ENCODE measurements at places on chromosomes 16 and 17. TPM values are rescaled to one million over a fixed set of nuclear protein-coding genes. Genes with fewer than 3 reads are reported as not detected.

- no peaks in the 10 kb centered on the region for H3K4me1 ChIP-seq
- H3K36me3 ChIP-seq = no peaks in the 10 kb centered on the region
- no peak overlapping the region for H3K4me3 ChIP-seq
- DNase-seq = no peak
Measured at GRCh38 chr17:79145548-79145947, 70.9 kb downstream of the ENGASE start.

DNA sequence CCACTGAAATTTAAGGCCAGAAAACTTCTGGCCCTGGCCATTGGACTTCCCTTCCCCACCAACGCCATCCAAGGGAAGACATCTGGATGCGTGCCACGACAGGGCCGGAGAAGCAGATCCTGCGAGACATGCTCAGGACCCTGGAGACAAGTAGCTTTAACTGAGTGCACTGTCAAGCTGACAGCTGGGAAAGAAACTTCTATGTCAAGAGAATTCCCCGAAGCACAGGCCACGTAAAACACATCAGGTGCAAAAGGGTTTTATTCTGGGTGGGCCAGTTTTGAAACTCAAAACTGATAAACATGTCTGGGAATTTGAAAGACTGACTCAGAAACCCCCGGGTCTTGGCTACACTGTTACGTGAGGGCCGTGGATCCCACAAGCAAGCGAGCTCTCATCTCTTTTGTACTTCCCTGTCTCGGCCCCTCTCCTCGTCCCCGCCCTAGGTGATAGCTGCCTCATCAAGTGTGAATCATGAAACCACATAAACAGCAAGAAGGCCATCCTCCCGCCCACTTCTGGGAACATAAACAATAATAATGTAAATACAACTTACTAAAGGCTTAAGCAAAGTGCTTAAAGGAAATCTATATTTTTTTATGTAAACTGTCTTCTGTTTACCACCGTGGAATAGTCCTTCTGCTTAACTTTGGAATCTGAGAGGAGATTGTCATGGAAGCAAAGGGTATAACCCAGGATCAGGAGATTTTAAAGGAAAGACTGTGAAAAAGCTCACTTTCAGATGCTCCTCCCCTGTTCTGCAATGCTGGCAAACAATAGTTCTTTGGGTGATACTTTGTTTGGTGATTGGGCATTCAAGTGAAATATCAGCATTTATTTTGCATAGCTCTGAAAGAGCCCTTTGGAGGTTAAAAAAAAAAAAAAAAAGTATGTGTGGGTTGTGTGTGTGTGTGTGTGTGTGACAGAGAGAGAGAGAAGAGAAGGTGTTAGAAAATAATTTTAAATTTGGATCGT lies 406.0 kb upstream of the MAF start:
- peak; percentile 11 for DNase-seq
- H3K4me1 ChIP-seq = no peaks in the 10 kb centered on the region
- H3K27ac ChIP-seq = no peak overlapping the region
- no peaks in the 10 kb centered on the region for H3K36me3 ChIP-seq
- no peaks in the 10 kb centered on the region for H3K27me3 ChIP-seq
- no peak overlapping the region for H3K4me3 ChIP-seq

- no peaks in the 10 kb centered on the region for H3K36me3 ChIP-seq
- no peak overlapping the region for H3K4me3 ChIP-seq
- no peak for DNase-seq
Measured at GRCh38 chr17:58383892-58384462, 32.0 kb upstream of the SUPT4H1 start.

SOX8 gene
- polyA plus RNA-seq = 0.17 TPM

DNA sequence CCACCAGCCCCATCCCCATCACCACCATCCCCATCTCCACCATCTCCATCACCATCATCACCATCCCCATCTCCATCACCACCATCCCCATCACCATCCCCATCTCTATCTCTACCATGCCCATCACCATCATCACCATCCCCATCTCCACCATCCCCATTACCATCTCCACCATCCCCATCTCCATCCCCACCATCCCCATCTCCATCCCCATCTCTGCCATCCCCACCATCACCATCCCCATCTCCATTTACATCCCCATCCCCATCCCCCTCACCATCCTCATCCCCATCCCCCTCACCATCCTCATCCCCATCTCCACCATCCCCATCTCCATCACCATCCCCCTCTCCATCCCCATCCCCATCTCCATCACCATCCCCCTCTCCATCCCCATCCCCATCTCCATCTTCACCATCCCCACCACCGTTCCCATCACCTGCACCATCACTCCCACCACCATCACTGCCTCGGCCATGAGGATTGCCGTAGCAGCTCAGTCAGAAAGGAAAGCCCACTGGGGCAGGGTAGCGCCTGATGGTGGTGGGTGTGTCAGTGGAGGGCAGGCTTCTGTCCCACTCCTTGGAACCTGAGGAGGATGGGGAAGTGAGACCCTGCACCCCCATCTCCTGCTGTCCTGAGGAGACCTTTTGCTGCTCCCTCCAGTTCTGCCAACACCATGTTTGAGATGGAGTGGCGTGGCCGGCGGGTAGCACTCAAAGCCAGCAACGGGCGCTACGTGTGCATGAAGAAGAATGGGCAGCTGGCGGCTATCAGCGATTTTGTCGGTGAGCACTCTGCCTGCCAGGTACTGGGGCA lies 7.5 kb downstream of the FSCN2 start:
- peaks cover 9% of the 10 kb centered on the region for H3K27me3 ChIP-seq
- no peak for DNase-seq
- no peak overlapping the region for H3K27ac ChIP-seq
- no peak overlapping the region for H3K4me3 ChIP-seq
- no peaks in the 10 kb centered on the region for H3K36me3 ChIP-seq
- no peaks in the 10 kb centered on the region for H3K4me1 ChIP-seq

TEX19 gene
- not detected for polyA plus RNA-seq

BAHCC1 gene
- 2.6 TPM for polyA plus RNA-seq

DNA sequence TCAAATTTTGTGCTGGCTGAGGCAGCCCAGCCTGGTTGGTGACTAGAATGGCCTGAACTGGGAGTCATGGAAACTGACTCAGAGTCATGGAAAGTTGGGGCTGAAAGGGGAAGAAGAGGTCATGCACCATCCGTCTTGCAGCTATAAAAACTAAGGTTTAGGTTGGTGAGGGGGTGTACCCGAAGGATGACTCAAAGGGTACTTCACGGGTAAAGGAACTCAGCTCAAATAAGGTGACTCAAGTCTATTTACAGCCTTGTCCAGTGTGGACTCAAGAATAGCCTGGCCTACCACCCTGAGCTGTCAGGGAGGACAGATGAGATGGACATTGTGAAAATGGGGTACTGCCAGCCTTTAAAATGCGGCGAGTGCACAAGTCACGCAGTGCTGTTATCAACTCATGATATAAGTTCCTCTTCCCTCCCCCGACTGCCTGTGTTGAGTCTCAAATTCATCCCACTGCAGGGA lies 18.6 kb downstream of the CD300LB start:
- H3K36me3 ChIP-seq = no peaks in the 10 kb centered on the region
- no peaks in the 10 kb centered on the region for H3K27me3 ChIP-seq
- no peak overlapping the region for H3K4me3 ChIP-seq
- DNase-seq = no peak
- no peaks in the 10 kb centered on the region for H3K4me1 ChIP-seq
- H3K27ac ChIP-seq = no peak overlapping the region

- no peaks in the 10 kb centered on the region for H3K36me3 ChIP-seq
- H3K4me3 ChIP-seq = no peak overlapping the region
Measured at GRCh38 chr16:87048038-87048729, 269.0 kb downstream of the C16orf95 start.

DNA sequence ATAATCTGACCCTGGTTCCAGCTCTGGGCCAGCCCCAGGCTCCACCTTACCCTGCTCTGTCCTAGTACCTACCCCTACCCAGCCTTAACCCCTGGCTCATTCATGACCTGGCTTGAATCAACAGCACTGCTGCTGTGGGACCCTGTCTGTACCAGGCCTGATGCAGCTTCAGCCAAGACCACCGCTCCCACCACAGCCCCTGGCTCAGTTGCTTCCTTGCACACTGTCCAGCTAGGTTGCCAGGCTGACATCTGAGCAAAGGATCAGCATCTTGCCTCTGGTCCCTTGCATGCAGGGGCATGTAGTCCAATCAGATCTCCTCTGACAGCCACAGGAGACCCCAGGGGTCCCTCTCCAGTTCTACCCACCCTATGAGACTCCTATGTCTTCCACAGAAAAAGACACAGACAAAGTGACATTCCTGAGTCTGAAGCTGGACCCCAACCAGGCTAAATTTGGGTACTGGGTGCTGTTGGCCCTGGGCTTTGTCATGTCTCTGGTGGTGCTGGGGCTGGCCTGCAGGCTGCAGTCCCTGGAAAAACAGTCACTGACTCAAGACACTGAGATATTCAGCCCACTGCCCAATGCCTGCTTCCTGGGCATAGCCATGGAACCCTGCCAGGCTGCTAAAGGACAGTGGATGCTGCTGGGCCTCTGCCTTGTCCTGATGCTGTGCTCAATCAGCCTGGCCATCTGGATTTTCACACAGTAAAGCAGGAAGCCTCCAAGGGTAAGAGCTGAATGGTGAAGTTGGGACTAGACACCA lies 3.9 kb upstream of the KCNH6 start:
- no peaks in the 10 kb centered on the region for H3K27me3 ChIP-seq
- no peaks in the 10 kb centered on the region for H3K4me1 ChIP-seq
- H3K4me3 ChIP-seq = no peak overlapping the region
- no peak for DNase-seq
- H3K27ac ChIP-seq = peak overlapping the region; percentile 85

- no peaks in the 10 kb centered on the region for H3K36me3 ChIP-seq
- DNase-seq = no peak
- no peaks in the 10 kb centered on the region for H3K4me1 ChIP-seq
Measured at GRCh38 chr16:64933885-64934284, 188.0 kb downstream of the CDH11 start.

PRAC2 gene
- not detected for polyA plus RNA-seq

LRRC37A gene
- 0.52 TPM for polyA plus RNA-seq

GRCh38 chr16:83365166-83365565 lies 442.6 kb upstream of the HSBP1 start:
- no peak overlapping the region for H3K27ac ChIP-seq
- H3K4me1 ChIP-seq = no peaks in the 10 kb centered on the region
- no peak overlapping the region for H3K4me3 ChIP-seq
- H3K27me3 ChIP-seq = no peaks in the 10 kb centered on the region
- no peak for DNase-seq
- no peaks in the 10 kb centered on the region for H3K36me3 ChIP-seq

GCGR gene
- polyA plus RNA-seq = 37.2 TPM

TMUB2 gene
- polyA plus RNA-seq = 39.2 TPM

OR1G1 gene
- not detected for polyA plus RNA-seq

EPN3 gene
- 28.7 TPM for polyA plus RNA-seq

DNA sequence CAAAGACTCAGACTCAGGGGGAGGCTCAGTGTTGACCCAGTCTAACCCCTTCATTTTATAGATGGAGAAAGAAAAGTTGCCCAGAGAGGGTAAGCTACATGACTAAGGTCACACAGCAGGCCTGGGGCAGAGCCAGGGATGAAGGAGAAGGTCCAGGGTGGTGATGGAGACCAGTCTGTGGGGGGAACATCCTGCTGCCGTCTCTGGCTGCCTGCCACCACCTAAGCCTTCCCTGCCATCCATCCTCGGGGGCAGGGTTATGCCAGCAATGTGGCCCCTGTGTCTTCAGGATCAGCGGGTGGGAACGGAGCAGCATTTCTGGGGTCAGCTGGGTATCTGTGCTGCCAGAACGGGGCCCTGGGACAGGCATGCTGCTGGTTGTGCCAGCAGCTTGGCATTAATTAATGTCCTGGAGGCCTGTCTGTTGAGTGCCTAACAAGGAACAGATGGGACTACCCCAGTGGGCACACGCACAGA lies 5.5 kb downstream of the DOK4 start:
- H3K27ac ChIP-seq = peak overlapping the region; percentile 11
- no peak for DNase-seq
- H3K36me3 ChIP-seq = no peaks in the 10 kb centered on the region
- no peaks in the 10 kb centered on the region for H3K27me3 ChIP-seq
- H3K4me1 ChIP-seq = peaks cover 49% of the 10 kb centered on the region

CNGB1 gene
- polyA plus RNA-seq = not detected

DNA sequence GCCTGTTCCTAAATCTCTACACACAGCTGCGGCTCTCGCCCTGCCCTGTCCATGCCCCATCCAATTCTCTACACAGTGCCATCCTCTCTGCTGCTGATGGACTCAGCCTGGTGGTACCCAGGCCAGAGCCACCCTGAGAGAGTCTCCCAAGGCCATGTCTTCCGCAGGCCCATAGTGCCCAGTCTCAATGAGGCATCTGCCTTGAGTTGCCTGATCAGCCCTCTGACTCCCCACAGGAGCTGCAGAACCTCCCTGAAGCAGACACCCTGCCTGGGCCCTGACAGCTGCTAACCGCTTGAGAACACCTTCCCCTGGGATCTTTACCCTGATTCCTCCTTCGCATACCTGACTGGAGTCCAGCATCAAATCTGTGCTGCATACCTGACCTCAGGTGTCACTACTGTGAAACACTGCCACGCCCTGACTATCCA lies 13.3 kb downstream of the TSPOAP1 start:
- H3K27me3 ChIP-seq = no peaks in the 10 kb centered on the region
- H3K27ac ChIP-seq = no peak overlapping the region
- no peaks in the 10 kb centered on the region for H3K4me1 ChIP-seq
- H3K4me3 ChIP-seq = no peak overlapping the region
- no peaks in the 10 kb centered on the region for H3K36me3 ChIP-seq

RAMP2 gene
- polyA plus RNA-seq = 134 TPM

ERN2 gene
- not detected for polyA plus RNA-seq

PDIA2 gene
- not detected for polyA plus RNA-seq

- no peak overlapping the region for H3K27ac ChIP-seq
- no peak for DNase-seq
- H3K27me3 ChIP-seq = no peaks in the 10 kb centered on the region
- H3K4me1 ChIP-seq = no peaks in the 10 kb centered on the region
Measured at GRCh38 chr16:55756963-55757362, 75.9 kb downstream of the CES1 start.

USP43 gene
- 1.9 TPM for polyA plus RNA-seq

DNA sequence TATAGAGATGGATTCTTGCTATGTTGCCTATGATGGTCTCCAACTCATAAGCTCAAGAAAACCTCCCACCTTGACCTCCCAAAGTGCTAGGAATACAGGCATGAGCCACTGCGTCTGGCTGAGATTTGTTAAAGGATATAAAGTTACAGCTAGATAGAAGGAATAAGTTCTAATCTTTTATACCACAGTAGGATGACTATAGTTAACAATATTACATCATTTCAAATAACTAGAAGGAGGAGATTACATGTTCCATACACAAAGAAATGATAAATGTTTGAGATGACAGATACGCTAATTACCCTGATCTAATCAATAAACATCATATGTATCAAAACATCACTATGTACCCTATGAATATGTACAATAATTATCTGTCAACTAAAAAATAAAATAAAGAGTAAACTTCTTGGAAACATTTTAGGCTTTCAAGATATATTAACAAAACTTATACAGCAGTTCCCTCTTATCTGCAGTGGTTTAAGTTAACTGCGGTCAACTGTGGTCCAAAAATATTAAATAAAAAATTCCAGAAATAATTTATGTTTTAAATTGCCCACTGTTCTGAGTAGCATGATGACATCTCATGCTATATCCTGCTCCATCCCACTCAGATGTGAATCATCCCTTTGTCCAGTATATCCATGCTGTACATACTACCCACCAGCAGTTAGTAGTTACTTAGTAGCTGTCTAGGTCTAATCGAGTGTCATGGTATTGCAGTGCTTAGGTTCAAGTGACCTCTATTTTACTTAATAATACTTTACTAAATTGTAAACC lies 129.2 kb upstream of the NACA2 start:
- no peak overlapping the region for H3K4me3 ChIP-seq
- H3K27me3 ChIP-seq = no peaks in the 10 kb centered on the region
- no peaks in the 10 kb centered on the region for H3K4me1 ChIP-seq
- DNase-seq = no peak
- no peak overlapping the region for H3K27ac ChIP-seq

All from kidney (tissue), 22 donors.